Ovary (tissue), 10 donors: ENCODE measurements at places on chromosomes 16 and 17.

DNA sequence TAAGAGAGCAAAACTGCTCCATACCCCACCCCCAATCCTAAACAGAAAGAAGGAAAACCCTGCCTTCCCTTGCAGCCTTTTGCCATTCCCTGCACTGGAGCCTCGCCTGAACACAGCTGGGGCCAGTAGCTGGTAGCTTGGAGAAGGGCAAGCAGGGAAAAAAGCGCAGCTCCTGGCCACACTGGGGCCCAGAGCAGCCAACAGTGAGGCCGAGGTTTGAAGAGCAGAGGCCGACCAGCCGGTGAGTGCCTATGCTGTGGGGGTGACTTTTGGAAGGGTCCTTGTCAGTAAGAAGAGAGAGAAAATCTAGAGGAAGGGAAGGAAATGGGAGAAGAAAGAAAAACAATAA is 3.2 kb upstream of the HOXB9 start:
- no peak for DNase-seq

- no peak for DNase-seq
Observed at GRCh38 chr17:4722678-4723240, 8.5 kb upstream of the MED11 start.

GRCh38 chr17:4144422-4144747 is 1.4 kb downstream of the CYB5D2 start:
- DNase-seq = no peak

GRCh38 chr16:74667255-74667700 is 601 bp upstream of the RFWD3 start:
- peak; percentile 20 for DNase-seq

- DNase-seq = peak; percentile 21
Observed at GRCh38 chr17:81940538-81941483, 3.7 kb upstream of the PYCR1 start.

GRCh38 chr17:40632216-40632615 is 15.4 kb downstream of the SMARCE1 start:
- no peak for DNase-seq

DNA sequence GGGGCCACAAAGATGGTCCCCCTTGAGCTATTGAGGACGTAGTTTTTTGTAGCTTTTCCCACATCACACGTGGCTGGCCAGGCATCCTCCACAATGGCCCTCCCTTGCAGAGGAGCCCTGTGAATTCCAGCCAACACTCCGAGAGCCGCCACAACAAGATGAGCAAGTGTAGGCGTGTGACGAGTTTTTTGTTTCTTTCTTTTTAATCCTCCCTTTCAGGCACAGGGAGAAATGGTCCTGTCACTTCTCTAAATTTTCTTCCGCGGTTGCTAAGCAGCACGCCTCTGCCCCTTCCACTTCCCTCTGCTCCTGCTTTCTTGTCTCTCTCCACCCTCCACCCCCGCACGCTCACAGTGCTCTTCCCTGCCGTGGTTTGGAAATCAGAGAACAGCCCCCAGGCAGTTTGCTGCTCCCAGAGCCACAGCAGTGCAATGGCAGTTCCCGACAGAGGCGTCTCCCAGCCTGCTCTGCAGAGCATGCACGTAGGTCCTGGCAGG is 68.0 kb upstream of the MRTFB start:
- peak; percentile 59 for DNase-seq

DNA sequence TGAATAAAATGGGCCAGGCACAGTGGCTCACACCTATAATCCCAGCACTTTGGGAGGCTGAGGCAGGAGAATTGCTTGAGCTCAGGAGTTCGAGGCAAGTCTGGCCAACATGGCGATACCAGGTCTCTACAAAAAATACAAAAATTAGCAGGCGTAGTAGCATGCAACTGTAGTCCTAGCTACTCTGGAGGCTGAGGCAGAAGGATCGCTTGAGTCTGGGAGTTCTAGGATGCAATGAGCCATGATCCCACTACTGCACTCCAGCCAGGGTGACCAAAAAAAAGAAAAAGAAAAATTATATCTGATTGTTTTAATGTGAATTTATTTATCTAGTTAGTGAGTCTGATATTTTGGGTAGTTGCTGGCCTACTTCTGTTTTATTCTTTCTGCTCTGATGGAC is 7.0 kb downstream of the IL34 start:
- DNase-seq = no peak

GRCh38 chr16:30353438-30354129 is 1.5 kb downstream of the CD2BP2 start:
- DNase-seq = peak; percentile 13

- no peak for DNase-seq
Observed at GRCh38 chr16:9503251-9503984, 412.0 kb downstream of the HAPSTR1 start.

- DNase-seq = no peak
Observed at GRCh38 chr17:10178506-10178991, 19.9 kb downstream of the GAS7 start.

DNA sequence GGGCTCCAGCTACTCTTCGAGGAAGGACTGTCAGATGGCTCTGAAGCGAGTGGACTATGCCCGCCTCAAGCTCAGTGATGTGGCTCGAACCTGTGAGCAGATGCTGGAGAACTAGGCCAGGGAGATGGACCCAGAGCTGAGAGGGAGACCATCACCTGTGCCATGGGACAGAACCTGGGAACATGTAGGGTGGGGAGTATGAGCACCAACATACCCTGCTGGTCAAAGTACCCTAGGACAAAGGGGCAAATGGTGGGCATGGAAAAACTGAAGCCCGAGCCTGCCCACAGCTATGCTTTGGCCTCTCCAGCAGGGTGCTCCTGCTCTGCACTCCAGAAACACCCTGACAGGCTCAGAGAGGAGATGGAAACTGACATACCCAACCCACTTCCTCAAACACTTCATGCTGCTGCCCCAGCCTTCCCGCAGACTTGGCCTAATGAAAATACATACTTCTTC is 1.9 kb downstream of the MED11 start:
- no peak for DNase-seq

GRCh38 chr16:68399456-68399855 is 48.9 kb downstream of the SMPD3 start:
- DNase-seq = no peak

GRCh38 chr16:55487048-55487803 is 8.2 kb downstream of the MMP2 start:
- DNase-seq = peak; percentile 76

DNA sequence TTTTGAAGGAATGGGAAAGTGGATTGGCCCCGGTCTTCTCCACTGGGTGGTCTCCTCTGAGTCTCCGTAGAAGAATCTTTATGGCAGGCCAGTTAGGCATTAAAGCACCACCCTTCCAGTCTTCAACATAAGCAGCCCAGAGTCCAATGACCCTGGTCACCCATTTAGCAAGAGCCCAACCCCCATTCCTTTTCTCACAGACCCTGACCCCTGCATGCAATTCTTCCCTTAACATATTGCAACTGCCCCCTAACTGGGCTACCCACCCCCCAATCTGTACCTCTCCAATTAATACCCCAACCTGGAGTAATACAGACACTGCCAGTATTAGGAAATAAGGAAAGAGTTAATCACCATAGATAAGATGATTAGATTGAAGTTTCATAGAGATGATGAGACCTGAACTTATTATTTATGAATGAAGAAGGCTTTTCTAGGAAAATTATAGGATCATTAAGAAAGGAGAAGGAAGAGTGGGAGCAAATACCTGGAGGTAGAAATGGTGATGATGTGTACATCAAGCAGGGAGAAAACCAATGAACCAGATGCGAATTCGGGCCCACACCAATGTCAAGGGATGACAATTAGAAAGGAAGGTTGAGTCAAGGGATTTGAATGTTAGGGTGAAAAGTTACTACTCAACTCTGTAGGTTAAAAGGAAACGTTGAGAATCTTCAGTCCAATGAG is 2.4 kb downstream of the CCL2 start:
- DNase-seq = no peak

GRCh38 chr17:39640591-39641031 is 3.7 kb downstream of the STARD3 start:
- DNase-seq = no peak

- DNase-seq = no peak
Observed at GRCh38 chr17:16662936-16663335, 9.3 kb upstream of the ZNF624 start.

DNA sequence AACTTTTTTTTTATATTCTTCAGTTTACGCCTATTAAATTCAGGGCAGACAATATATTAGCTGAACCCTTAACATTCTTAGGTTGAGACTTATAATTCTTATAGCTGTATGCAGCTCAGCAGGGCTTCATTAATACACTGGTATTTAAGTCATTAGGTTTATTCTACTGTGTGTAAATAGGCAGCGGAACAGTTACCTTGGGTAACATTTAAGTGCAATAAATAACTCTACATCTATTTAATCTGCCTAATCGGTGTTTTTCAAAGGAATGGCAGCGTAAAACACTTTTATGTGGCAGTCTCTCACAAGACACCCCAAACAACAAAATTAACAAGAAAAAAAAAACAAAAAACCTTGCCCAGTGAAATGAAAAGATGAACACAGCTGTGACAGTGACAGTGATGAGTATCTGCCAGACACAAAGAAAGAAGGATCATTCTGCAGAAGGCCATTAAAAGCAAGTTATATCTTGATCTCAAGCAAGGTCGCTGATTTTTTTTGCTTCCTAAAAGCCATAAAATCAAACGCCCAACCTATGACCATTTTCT is 32.6 kb downstream of the KCNJ2 start:
- no peak for DNase-seq

DNA sequence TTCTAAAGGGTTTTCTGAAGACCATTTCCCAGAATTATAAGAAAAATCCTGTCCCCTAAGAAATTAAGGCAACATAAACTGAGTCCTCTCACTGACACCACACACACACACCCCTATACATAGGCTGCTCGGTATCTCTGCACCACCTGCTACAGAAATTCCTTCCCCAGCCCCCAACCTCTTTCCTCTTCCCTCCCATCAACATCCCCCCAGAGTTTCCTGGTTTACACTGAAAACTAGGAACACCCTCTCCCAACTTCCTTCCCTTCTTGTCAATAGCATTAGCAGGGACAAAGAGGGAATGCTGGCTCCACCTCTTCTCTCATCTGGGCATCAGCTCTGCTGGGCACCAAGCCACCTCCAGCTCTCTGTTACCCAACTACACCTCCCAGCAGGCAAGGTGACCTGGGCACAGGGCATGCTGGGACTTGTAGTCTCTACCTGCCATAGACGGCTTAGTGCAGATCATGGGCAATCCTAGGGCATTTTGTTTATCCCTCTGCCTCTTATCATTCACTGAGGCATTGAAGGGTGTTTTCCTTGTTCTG is 15.7 kb downstream of the CAVIN1 start:
- peak; percentile 69 for DNase-seq

GRCh38 chr17:38917259-38917658 is 8.2 kb upstream of the LASP1NB start:
- DNase-seq = no peak

GRCh38 chr16:81446907-81447268 is 2.3 kb downstream of the CMIP start:
- no peak for DNase-seq

GRCh38 chr17:8158267-8159031 is 4.3 kb downstream of the VAMP2 start:
- peak; percentile 94 for DNase-seq

DNA sequence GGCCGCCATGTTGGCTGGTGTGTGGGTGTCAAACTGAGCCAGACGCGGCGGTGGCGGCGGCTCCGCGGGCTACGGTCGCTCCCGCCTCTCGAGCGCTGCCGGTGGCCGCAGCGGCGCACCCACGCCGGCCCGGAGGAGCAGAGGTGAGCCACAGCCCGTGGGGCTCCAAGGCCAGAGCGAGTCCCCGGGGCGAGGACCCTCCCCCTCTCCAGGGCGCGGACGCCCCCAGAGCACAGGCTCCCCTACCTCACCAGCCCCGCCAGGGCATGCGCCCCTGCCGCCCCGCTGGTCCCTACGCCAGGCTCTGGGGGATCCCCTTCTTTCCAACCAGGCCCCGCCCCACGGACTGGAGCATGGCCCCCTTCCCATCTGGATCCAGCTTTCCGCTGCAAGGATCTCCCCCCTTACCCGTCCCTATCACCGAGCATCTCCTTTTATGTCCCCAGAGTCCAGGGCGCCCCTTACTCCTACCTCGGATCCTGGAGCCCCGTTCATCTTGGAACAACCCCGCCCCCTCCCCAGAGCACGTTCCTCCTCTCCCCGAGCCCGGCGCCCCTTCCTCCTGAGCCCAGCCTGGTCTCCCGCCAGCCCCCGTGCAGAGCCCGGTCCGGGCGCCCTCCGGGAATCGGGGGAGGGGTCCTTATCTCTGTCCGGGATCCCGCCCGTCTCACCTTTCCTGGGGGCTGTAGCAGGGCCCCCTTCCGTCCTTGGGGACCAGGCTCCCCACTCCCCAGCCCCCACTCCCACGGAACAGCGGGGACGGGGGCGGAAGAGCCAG is 412 bp downstream of the EPN2 start:
- DNase-seq = no peak

- no peak for DNase-seq
Observed at GRCh38 chr16:10552998-10553491, 27.4 kb downstream of the EMP2 start.

DNA sequence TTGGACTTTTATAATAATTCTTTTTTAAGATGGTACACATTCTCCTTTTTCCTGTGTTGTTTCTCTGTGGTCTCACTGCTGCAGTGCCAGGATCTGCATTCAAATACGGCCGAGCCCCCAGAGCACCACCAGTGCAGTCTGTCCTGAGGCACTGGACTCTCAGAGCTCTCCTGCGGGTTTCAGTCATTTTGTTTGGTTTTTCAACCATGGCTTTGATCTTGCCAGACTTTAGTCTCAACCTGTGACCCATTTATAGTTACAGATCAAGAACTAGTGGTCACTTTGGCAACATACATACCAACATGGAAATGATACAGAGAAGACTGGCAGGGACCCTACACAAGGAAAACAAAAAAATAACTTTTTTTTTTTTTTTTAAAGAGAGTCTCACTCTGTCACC is 177.4 kb downstream of the LGALS9B start:
- DNase-seq = no peak

- DNase-seq = no peak
Observed at GRCh38 chr16:19703172-19703889, 14.7 kb downstream of the KNOP1 start.

- no peak for DNase-seq
Observed at GRCh38 chr17:46727572-46728348, 90.7 kb downstream of the WNT3 start.

- no peak for DNase-seq
Observed at GRCh38 chr17:6059406-6059805, 10.8 kb upstream of the WSCD1 start.

DNA sequence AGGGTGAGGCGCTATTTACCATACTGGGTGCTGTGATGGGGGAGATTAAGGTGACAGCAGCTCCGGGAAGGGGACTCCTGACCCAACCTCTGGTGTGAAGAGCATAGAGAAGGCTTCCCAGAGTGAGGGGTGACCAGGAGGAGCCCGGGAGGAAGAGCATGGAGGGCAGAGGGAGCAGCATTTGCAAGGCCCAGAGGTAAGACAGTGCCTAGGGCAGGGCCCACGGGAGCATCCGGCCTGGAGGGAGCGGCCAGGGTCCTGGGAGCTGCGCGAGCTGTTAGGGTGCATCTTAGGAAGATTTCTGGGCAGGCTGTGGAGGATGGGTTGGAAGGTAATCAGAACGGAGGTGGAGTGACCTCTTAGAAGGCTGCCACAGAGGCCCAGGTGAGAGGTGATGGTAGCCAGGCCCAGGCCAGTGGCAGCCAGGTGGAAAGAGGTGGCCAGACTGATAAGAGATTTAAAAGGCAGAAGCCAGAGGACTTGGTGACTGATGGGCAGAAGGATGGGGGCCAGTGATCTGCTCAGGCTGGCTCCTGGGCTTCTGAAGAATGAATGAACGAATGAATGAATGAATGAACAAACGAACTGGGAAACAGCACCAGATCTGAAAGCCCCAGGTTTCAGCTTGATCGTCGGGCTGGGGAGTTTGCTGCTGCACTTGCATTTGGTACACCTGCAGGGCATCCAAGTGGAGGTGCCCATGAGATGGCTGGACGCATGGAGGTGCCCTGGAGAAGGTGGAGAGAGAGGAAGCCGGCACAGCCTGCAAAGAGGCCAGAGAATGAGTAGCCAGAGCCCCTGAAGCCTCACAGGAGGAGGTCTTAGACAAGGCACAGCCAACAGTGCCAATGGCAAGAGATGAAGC is 13.0 kb upstream of the TMEM92 start:
- DNase-seq = no peak
